ENCODE measurements at places on chromosomes 11 and 22.

GRCh38 chr11:119317592-119318239 is 786 bp upstream of the MCAM start:
- DNase-seq = no peak

DNA sequence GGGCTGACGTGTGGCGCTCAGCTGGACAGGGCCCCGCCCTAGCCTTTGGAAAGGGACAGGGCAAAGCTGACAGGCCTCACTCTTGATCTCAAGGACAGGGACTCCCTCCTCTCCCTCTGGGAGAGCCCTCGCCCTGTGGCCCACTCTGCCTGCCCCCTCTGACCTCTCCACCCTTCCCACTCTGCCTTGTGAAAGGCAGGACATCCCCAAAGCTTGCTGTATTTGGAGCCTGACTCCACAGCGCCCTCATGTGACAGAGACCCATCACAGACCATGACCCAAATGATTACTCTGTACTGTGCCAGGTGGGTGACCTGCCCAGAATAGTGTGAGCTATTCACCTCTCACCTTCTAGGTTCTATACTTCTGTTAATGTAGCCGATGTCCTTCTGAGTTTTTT is 18.8 kb downstream of the P2RY2 start:
- no peak for DNase-seq

DNA sequence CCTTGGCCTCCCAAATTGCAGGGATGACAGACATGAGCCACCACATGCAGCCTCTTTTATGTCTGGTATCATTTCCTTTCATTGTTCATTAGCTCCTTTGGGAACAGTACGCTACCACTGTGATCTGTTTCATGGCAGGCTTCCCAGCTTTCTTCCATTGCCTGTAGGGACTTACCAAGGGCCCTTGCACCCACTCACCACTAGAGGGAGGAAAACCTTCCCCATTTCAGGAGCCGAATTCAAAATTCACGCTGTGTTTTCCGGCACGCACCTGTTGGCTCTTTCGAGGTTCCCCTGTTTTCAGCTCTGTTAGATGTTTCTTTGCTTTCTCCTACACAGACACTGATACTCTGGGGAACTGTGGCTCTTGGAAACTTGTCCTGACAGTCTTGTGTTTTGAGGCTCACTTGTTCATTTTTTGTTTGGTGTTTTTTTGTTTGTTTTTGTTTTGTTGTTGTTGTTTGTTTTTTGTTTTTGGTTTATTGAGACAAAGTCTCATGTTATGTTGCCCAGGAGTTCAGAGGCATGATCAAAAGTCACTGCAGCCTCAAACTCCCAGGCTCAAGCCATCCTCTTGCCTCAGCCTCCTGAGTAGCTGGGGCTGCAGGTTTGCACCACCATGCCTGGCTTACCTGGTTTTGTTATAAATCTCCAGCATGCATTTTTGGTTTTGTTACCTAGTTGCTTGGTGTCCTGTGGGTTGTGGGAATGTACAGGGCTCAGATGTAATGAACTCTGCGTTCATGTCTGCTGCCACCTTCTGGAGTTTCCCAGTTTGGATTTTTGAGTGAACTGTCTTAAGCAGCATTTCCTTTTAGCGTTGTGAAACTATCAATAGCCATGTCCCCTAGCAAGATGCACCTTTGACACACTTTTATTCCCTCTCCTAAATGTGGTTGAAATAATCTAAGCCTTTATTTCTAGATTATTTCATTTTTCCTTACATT is 2.3 kb downstream of the KRTAP5-11 start:
- DNase-seq = peak; percentile 67

DNA sequence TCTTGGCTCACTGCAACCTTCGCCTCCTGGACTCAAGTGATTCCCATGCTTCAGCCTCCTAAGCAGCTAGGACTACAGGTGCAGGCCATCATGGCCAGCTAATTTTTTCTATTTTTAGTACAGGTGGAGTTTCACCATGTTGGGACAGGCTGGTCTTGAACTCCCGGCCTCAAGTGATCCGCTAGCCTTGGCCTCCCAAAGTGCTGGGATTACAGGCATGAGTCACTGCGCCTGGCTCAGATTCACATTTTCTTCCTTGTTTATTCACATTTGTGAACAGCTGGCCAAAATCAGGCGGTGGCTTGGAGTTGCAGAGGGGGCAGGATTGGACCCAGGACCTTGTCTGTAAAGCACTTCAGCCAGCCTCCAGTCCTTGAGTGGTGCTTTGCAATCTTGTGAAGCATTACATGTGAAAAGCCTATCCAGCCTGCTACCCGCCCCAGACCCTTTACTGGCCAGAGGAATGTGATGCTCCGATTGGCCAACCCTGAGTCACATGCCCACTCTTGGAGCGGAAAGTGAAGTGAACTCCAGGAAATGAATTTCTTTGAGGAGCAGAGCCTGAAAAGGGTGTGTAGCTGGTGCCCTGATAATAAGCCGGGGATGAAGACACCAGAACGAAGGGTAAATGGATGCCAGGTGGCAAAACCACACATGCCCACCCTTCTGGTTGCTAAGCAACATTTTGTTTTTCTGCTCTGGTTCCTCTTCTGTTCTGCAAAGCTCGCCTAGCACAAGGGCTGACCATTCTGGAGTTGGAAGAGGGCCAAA is 62.6 kb upstream of the PTPRJ start:
- peak; percentile 6 for DNase-seq

DNA sequence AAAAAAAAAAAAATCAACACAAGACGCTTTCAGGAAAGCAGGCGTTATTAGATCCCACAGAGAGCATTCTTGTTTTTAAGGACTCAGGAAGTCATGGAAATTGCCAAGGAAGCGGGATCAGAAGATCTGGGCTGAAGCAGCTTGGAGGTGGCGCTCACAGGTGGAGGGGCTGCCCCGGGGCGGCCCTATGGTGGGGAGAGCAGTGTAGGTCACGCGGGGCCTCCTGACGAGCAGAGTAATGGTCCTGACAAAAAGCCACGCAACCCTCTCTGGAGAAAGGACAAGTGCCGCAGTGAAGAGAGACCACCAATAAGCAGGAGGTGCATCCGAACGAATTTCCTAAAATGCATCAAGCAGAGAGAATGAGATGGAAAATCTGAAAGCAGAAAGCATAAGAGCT is 407.0 kb downstream of the BRD1 start:
- DNase-seq = no peak

GRCh38 chr22:37525073-37525745 is 6.0 kb upstream of the CARD10 start:
- no peak for DNase-seq

DNA sequence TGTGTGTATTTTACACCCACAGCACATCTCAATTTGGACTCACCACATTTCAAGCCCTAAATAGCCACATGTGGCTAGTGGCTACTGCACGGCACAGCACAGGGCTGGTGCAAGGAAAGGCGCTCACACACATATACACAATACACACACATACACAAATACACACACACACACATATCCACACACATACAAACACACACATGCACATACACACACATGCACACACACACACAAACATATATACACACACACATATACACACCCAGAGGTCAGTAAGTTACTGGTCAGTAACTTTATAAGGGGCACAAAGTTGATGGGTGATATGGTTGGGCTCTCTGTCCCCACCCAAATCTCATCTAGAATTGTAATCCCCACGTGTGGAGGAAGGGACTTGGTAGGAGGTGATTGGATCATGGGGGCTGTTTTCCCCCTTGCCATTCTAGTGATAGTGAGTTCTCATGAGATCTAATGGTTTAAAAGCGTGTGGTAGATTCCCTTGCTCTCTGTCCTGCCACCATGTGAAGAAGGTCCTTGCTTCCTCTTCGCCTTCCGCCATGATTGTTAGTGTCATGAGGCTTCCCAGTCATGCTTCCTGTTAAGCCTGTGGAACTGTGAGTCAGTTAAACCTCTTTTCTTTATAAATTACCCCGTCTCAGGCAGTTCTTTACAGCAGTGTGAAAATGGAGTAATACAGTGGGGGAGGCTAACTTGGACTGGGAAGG is 37.6 kb upstream of the DKK3 start:
- no peak for DNase-seq

DNA sequence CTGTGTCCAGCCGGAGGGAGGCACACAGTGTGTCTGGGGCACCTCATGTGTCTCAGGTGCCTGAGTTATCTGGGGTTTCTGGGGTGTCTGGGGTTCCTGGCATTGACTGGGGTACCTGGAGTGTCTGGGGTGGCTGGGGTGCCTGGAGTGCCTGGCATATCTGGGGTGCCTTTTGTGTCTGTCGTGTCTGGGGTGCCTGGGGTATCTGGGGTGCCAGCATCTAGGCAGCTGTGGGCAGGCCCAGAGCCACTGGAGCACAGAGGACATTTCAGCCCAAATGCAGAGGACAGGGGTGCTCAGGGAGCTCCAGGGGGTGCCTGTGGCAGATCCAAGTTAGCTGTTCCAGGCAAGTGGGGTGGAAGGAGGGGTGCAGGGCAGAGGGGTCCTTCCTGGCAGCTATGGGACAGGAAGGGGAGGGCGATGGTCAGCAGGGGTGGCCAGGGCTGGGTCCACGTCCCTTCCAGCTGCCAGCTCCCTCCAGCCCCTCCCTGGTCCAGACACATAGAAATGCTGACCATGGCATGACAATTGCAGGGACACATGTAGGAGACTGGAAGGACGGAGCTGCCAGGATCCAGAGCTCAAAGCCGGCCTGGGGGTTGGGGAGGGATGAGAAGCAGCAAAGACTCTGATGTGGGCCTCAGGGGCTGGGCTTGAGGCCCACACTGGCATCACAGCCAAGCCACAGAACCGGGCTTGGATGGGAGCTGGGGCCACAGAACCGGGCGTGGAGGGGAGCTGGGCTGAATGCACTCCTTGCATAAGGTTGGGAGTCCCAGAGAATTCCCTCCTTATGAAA is 133.0 kb downstream of the BRD1 start:
- no peak for DNase-seq

- no peak for DNase-seq
Measured at GRCh38 chr11:76279646-76280045, 73.3 kb upstream of the WNT11 start.

DNA sequence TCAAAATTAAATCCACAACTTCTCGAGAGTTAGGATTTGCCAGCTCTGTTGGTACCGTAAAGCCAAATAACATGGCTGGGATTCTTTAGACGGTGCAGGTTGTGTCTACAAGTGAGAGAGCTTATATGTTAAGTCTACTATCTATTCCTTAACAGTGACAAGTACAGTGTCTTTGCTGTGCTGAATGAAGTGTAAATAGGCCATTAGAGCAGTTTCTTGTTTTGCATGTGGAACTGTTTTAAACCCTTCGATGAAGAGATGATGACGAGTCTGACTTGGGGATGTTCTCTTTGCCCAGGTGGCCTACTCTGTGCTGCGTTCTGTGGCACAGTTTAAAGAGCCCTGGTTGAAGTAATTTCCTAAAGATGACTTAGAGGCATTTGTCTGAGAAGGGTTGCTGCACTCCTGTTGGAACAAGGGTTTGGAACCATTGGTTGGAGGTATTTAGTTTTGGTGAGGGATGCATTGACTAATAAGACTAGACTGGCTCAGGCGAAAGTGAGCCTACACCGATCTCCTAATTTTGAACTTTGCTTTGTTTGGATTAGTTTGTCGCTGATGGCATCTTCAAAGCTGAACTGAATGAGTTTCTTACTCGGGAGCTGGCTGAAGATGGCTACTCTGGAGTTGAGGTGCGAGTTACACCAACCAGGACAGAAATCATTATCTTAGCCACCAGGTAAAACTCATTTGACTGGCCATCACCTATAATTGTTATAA is 988 bp downstream of the RPS3 start:
- no peak for DNase-seq

- DNase-seq = no peak
Measured at GRCh38 chr22:48478529-48479265, 1349.0 kb downstream of the BRD1 start.

DNA sequence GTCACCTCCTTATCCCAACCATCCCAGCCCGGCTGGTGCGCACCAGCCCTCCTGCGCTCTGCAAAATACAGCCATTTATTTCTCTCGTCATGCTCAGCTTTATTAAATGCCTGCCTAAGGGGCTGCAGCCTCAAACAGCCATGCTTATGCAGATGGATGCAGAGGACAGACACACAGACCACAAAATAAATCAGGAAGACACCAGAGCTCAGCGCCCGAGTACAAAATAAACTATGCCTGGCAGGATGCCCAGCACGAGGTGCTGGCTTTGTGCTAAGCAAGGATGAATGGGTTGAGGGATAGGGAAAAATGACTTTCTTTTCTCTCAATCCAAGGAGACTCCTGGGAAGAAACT is 70.5 kb downstream of the RPUSD4 start:
- peak; percentile 8 for DNase-seq

- DNase-seq = no peak
Measured at GRCh38 chr11:62401811-62402210, 17.0 kb upstream of the SCGB1A1 start.

GRCh38 chr22:35407362-35407761 is 7.4 kb downstream of the MCM5 start:
- no peak for DNase-seq

GRCh38 chr11:102268083-102268984 is 49.0 kb upstream of the BIRC3 start:
- peak; percentile 45 for DNase-seq

DNA sequence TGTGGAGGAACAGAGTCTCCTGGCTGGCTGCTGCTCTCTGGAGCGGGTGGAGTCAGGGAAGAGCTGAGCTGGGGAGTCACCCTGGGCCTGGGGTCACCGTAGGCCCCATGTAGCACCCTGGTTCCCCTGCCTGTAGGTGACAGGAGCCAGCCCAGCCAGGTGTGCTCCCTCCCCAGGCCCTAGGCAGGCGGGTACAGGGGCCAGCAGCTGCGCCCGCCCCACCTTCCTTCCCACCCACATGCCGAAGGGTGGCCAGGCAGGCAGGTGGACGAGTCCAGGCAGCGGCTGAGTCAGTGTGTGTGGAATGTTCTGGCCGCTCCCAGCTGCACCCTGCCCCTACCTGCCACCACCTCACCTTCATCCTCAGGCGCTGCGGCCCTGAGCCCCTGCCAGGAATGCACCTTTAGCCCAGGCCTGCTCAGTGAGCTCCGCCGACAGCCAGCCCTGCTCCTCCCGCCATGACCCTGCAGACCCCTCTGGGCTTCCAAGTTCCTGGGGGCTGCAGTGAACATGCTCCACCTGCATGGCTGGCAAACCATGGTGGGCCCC is 654 bp upstream of the SYT8 start:
- DNase-seq = no peak

Measured in midbrain (tissue), 1 donor.